ENCODE measurements at places on chromosomes 1 and 21.

DNA sequence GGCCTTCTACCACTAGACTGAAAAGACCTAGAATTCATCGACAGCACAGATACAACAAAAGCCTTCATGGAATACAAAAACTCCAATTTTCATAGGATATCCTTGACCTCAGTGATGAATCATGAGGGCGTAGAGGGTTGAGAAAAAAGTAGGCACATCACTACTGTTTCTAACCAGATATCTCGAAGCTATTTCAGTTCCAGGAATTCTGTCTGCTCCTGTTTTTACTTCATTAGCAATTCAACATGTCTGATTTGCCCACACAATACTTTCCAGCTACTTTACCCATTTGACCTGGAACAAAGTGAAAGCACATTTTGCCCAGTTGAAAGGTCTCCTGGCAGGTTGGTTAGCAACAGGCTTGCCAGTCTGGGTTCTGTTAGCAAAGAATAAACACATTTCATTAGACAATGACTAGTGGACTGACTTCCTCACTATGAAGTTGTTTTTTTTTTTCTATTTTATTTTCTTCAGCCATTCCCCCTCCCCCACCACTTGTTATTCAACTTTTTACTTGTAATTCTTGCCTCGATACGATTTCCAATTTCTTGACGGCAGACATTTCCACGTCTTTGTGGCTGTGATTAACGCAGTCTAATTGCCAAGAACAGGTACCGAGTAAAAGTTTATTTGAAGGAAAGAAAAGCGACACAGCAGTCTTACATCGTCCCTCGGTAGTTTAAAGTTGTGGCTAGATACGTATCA is 4.0 kb upstream of the ZBTB18 start:
- DNase-seq, result no peak

- no peak for DNase-seq
These were observed 102.4 kb upstream of the IGSF21 start for GRCh38 chr1:18005238-18005637.

DNA sequence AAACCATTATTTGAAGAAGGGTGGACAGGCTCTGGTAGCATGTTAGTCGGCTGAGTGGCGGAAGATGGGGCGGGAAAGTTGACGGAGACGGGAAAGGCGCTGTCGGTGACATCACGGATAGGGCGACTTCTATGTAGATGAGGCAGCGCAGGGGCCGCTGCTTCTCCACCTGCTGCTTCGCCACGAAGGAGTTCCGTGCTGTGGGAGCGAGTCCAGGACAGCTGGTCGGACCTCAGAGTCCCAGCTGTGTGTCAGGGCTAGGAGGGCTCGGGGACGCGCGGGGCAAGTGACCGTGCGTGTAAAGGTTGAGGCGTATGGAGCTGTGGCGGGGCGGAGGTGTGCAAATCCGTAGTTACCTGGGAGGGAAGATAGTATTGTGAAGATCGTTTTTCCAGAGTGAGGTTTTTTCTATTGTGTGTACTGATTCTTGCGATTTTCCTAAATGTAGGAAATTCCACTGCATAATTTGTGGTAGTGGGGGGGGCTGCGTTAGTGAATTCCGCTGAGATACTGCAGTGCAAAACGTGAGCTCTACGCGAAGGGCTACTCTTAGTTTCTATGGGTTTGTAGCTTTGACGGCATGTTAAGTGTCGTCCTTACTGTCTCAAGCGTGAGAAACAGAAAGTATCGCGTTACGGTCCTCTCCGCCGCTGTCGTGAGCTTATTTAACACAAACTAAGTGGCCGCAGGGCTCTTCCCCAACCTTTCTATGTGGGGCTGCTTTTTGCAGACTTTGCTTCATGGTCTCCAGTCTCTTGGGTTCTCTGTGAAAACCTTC is 111.2 kb upstream of the NBPF11 start:
- DNase-seq, result peak; percentile 31

DNA sequence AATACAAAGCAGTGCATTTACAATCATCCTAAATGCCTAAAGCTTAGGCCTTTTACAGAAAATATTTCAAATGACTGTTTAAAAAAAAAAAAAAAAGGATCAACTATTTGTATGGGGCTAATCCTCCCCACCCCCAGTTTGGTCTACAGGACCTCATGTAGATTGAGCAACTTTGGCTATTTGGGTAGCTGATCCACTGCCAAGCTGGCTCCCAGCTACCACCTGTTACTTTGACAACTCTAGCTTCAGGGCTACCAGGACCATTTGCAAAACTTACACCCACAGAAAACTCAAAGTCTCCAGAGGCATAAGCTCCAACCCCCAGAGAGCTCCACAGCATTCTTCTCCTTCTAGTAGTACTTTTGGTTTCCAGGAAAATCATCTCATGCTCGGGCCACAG is 29.4 kb downstream of the JAK1 start:
- DNase-seq, result no peak

- DNase-seq, result no peak
These were observed 888 bp upstream of the COL18A1 start for GRCh38 chr21:45403825-45404729.

DNA sequence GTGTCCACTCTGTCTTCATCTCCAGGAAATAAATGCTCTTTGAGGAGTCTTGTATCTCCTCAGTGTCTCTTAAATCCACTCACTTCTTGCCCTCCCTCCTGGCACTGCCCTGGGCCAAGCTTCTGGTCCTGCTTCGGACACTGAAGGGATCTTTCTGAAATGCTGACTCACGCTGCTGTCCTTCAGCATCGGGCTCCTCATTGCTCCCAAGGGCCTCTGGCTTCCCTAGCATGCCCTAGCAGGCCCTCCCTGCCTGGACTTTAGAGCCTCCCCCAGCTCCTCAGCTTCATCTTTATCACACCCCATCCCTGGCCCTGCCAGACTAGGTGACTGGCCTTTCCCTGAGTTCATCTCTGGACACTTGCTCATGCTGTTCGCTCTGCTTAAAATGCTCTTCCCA is 96.6 kb downstream of the FOXD2 start:
- DNase-seq, result no peak

- no peak for DNase-seq
These were observed 19.5 kb downstream of the USP24 start for GRCh38 chr1:55195521-55196233.

GRCh38 chr1:7371926-7372325 is 399.2 kb upstream of the VAMP3 start:
- DNase-seq, result no peak

DNA sequence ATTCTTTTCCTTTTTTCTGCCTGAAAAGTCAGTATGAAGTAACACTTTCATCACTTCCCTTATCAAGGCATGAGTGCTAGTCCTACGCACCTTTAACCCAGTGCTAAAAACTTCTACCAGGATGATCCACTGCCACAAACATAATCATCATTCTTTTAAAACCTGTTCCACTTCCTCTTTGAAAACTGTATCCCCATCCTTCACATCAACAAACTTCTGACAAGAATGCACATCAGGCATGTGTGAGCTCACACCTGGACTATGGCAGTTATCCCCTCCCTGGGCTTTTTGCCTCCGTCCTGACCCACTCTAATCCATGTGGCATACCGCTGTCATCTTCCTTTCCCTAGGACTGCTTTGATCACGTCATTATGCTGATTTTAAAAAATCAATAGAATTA is 70.2 kb downstream of the ESRRG start:
- no peak for DNase-seq

- DNase-seq, result no peak
These were observed 798 bp downstream of the ZBED6 start for GRCh38 chr1:203796236-203796605.

- no peak for DNase-seq
These were observed 2.1 kb downstream of the TIE1 start for GRCh38 chr1:43302721-43303470.

- no peak for DNase-seq
These were observed 936 bp upstream of the UBXN11 start for GRCh38 chr1:26307363-26307781.

GRCh38 chr1:22789356-22789994 is 78.8 kb downstream of the EPHB2 start:
- no peak for DNase-seq

GRCh38 chr1:1165485-1165884 is 8.2 kb upstream of the TTLL10 start:
- no peak for DNase-seq

DNA sequence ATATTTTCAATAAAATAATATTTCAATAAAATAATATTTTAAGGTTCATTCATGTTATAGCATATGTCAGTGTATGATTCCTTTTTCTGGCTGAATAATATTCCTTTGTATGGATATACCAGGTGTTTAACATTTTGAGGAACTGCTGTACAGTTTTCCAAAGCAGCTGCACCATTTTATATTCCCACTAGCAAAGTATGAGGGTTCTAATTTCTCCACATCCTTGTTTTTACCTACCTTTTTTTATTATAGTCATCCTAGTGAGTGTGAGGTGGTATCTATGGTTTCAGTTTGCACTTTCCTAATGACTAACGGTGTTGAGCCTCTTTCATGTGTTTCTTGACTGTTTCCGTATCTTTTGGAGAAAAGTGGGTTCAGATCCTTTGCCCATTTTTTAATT is 5.2 kb downstream of the DEGS1 start:
- no peak for DNase-seq

GRCh38 chr1:155169541-155169940 is 3.6 kb downstream of the KRTCAP2 start:
- no peak for DNase-seq

- DNase-seq, result no peak
These were observed 48.0 kb upstream of the B3GALNT2 start for GRCh38 chr1:235552146-235552716.

DNA sequence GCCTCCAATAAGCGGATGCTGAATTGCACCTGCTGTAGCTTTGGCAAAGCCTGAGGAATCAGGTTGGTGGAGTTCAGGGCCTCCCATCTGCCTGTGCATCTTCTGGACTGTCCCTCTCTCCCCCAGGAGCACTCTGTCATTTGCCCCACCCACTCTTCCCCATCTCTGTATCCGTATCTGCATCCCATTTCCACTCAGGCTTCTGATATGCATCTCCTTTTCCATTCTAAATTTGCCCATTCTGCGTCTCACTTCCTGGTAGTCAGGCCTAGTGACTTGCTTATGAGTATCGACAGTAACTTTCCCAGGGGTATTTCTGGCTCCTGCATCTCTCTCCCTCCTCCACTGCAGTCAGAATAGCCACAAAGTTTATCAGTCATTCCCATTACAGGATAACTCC is 15.6 kb downstream of the MR1 start:
- no peak for DNase-seq

- no peak for DNase-seq
These were observed 100.6 kb downstream of the CRYAA start for GRCh38 chr21:43269440-43269839.

- no peak for DNase-seq
These were observed 19.7 kb upstream of the MX1 start for GRCh38 chr21:41406340-41406739.

GRCh38 chr1:89576013-89576412 is 51.4 kb downstream of the LRRC8B start:
- DNase-seq, result no peak

GRCh38 chr1:177597393-177597792 is 372.5 kb downstream of the SEC16B start:
- no peak for DNase-seq

GRCh38 chr1:56881417-56881816 is 26.8 kb downstream of the C8A start:
- no peak for DNase-seq

DNA sequence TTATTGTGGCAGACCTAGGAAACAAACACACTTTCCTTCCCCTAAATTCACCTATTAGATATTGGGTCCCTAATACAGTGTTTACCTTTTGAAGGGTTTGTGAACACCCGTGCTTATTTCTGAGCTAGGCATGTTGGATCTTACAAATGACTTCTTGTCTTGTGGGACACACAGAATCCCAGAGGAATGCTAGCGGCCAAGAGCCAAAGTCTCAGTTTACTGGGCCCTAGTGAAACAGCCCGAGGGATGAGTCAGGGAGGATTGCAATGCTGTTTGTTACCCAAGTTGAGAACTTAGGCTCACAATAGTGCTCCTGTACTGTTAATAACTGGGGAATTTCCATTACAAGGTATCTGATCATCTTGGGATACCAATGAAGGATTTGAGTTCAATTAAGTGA is 100.1 kb upstream of the AKT3 start:
- DNase-seq, result no peak

DNA sequence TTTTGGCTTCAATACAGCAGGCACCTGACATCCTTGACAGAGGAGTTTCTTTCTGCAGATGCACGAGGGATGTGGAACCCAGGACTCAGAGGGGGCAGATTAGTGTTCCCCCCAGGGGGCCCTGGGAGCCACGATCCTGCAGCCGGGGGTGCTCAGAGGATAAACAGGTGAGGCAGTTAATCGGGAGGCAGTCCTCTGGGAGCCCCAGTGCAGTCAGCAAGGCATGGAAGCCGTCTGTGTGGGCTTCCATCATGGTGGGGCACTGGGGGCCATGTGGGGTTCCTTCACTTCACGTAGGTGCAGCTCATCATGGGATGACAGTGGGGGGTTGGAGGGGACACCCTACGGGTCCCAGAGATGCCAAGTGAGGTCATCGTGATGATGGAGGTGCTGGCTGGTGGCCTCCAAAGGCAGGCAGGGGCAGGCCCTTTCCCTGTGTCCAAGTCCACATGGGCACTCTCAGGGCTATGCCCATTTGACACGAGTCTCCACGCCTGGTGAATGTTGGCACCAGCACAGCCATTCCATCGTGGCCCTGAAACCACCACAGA is 59.3 kb upstream of the ABCG1 start:
- no peak for DNase-seq

DNA sequence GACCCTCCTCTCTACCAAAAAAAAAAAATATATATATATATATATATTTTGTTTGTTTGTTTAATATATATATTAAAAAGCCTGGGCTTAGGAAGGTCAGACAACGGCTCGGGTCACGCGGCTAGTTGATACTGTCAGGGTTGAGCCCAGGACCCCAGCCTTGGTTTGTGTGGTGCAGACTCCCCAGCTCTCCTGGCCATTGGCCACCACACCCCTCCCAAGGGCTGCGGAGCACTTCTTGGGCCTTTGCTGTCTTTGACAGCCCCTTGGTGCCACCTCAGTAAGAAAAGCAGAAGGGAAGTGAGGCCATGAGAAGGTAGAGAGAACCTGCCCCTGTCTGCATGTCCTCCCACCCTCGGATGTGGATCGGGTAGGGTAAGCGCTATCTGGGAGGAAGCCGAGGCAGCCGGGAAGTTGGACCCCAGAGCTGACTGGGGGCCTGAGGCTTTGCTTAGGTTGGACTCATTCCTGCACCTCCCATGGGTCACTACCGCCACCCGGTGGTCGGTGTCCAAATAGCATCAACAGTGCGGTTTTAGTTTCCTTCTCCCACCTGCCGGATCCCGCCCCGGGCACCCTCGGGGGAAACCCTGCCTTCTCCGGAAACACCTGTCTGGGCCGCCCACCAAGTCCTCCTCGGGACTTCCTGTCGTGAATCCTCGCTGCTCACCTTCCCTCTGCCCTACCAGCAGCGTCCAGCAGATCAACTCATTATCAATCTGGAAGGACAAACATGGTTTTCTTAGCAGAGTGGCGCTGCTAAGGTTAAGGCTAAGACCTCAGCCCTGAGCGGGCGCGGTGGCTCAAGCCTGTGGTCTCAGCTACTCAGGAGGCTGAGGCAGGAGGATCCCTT is 29.8 kb upstream of the GNPAT start:
- DNase-seq, result peak; percentile 81

All from stimulated activated CD8-positive, alpha-beta memory T cell treated with anti-CD3 and anti-CD28 coated beads, Interleukin-15, amount 100 ng/mL, for 24 hours (primary cell).